Adipose tissue (tissue), 3 donors: ENCODE measurements at places on chromosomes 5 and 9. TPM values are rescaled to one million over a fixed set of nuclear protein-coding genes. Genes with fewer than 3 reads are reported as not detected.

The MAP1B gene
- 1.4 TPM for polyA plus RNA-seq

The CD14 gene
- polyA plus RNA-seq: 162 TPM

The SPATA31A7 gene
- polyA plus RNA-seq: not detected

The SPATA24 gene
- polyA plus RNA-seq: 4.4 TPM

The GTF2H2C gene
- 11.2 TPM for polyA plus RNA-seq

The DEPDC1B gene
- polyA plus RNA-seq: 0.15 TPM

The AGXT2 gene
- polyA plus RNA-seq: not detected

The RIMOC1 gene
- polyA plus RNA-seq: 6.9 TPM

The PPP2R2B gene
- polyA plus RNA-seq: 0.28 TPM

The SLC4A9 gene
- polyA plus RNA-seq: not detected

The DAB2 gene
- polyA plus RNA-seq: 74.2 TPM

The SEMA5A gene
- 0.70 TPM for polyA plus RNA-seq

The C9orf153 gene
- polyA plus RNA-seq: 0.03 TPM

The C5 gene
- 2.7 TPM for polyA plus RNA-seq

The GLT6D1 gene
- not detected for polyA plus RNA-seq

The SHB gene
- polyA plus RNA-seq: 8.4 TPM

The ZNF618 gene
- 2.6 TPM for polyA plus RNA-seq

The ATP10B gene
- polyA plus RNA-seq: 0.11 TPM

The STING1 gene
- polyA plus RNA-seq: 28.3 TPM

The GLDC gene
- 0.12 TPM for polyA plus RNA-seq

The ALG2 gene
- polyA plus RNA-seq: 24.2 TPM

The SLC45A2 gene
- polyA plus RNA-seq: not detected

The HMCN2 gene
- polyA plus RNA-seq: 0.98 TPM

The PCDHGB4 gene
- polyA plus RNA-seq: 0.60 TPM

The CTXN3 gene
- polyA plus RNA-seq: not detected

The PKD2L2 gene
- polyA plus RNA-seq: 0.06 TPM

The SHOC1 gene
- 0.03 TPM for polyA plus RNA-seq

The WDR38 gene
- not detected for polyA plus RNA-seq

The ZFP37 gene
- polyA plus RNA-seq: 1.2 TPM

The FREM1 gene
- polyA plus RNA-seq: 1.3 TPM

The OTULINL gene
- polyA plus RNA-seq: 7.3 TPM

The FOXD1 gene
- 0.31 TPM for polyA plus RNA-seq

The ARID3C gene
- not detected for polyA plus RNA-seq

The ANXA2R gene
- polyA plus RNA-seq: 5.8 TPM

The CCDC183 gene
- polyA plus RNA-seq: 0.42 TPM

The TRIM7 gene
- polyA plus RNA-seq: 1.1 TPM

The SH3GL2 gene
- polyA plus RNA-seq: 0.58 TPM

The SLC24A2 gene
- not detected for polyA plus RNA-seq

The DBH gene
- polyA plus RNA-seq: not detected

The TNFAIP8 gene
- polyA plus RNA-seq: 69.1 TPM

The PCDHB9 gene
- 0.79 TPM for polyA plus RNA-seq
